ENCODE measurements at places on chromosomes 5 and 9. TPM values are rescaled to one million over a fixed set of nuclear protein-coding genes. Genes with fewer than 3 reads are reported as not detected.

Gene FOXD4L6
- not detected for polyA plus RNA-seq

Gene TSSK1B
- not detected for polyA plus RNA-seq

DNA sequence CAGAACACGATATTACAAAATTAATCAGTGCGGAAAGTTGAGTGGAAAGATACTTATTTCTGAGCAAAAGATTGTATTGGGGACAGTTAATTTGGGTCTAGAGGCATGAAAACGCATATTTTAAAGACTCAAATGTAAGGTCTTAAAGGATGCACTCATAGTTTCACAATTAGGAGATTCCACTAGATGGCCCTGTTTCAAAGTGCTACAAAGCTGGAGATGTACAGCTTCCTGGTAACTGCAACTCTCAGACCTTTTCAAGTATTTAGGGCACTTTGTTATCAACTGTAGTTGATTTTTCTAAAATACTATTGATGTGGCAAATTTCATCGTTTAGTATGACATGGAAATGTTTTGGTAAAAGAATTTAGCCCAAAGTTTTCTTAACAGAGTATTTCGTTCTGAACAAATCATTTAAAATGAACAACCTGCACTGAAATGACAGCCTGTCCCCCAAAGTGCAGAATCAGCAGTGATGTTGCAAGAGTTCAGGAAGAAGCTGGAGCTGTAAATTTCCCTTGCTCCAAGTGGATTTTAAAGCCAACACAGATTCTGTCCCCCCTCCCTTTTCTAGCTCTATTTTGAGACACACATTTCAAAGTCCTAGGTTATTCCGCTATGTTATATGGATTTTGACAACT, 16.2 kb upstream of the NDUFB6 start:
- no peaks in the 10 kb centered on the region for H3K4me1 ChIP-seq
- DNase-seq: no peak
- no peaks in the 10 kb centered on the region for H3K36me3 ChIP-seq

DNA sequence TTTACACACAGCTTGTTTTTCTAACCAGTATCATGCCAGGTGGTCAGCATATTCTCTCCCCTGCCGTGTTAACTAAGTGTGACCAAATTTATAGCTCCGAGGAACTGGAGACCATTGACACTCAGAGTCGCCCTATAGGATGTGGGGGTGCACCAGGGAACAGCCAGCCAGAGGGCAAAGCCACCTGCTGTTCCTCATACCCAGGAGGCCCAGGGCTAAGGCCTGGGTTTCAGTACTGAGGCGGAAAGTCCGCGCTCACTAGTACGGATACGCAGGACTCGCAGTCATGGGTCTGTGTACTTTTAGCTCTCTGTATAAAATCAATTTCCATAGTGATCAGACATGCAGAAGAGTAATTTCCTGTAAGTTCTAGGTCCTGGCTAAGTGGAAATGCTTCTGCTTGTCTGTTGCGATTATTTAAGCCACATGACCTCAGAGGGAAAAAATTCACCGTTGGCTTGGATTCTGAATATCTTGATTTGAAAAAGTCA, 247.0 kb downstream of the AOPEP start:
- H3K4me1 ChIP-seq: no peaks in the 10 kb centered on the region
- H3K27me3 ChIP-seq: no peaks in the 10 kb centered on the region
- H3K4me3 ChIP-seq: no peak overlapping the region
- DNase-seq: peak; percentile 52
- H3K36me3 ChIP-seq: no peaks in the 10 kb centered on the region

DNA sequence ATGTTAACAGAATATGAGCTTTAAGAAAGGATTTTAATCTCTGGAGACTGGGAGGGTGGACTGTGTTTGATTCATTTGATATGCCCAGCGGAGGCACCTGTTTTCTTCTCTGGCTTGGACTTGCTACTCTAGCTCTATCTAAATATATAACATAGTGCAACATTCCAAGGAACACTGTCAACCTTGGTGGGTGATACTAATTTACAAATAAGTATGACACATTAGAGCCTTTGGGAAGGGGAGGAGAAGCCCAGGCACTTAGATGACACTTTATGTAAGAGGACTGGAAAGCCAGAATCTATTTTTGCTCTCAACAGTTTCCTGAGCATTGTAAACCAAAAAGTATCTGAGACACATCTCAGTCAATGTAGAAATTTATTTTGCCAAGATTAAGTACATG, 83.4 kb upstream of the SHISAL2B start:
- H3K36me3 ChIP-seq: peaks cover 3% of the 10 kb centered on the region
- H3K4me3 ChIP-seq: no peak overlapping the region
- DNase-seq: no peak
- no peaks in the 10 kb centered on the region for H3K4me1 ChIP-seq

- no peaks in the 10 kb centered on the region for H3K27me3 ChIP-seq
- no peak overlapping the region for H3K4me3 ChIP-seq
- no peak overlapping the region for H3K27ac ChIP-seq
- H3K36me3 ChIP-seq: no peaks in the 10 kb centered on the region
- no peak for DNase-seq
Measured at GRCh38 chr5:41346609-41347008, 133.3 kb upstream of the C6 start.
